ENCODE measurements at places on chromosomes 11 and 22. TPM values are rescaled to one million over a fixed set of nuclear protein-coding genes. Genes with fewer than 3 reads are reported as not detected.

DNA sequence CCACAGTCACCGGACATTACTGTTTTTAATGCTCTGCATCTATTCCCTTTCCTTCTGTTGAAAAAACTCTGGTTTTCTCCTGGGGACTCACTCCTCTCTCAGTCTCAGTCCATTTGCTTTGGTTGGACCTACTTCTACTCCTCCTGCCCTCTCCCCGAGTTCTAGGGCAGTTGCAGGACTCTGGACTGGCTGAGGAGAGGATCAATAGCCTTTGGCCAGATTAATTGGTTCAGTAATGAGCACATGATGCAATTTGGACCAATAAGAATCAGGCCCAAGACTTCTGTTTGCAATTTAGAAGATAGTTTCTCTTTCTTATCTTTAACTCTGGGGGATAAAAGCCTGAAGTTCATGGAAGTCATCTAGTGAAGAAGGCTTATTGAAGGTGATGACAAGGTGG lies 15.3 kb upstream of the TPH1 start:
- no peak for DNase-seq
- no peaks in the 10 kb centered on the region for H3K27me3 ChIP-seq
- H3K4me3 ChIP-seq: no peak overlapping the region
- no peaks in the 10 kb centered on the region for H3K4me1 ChIP-seq

DNA sequence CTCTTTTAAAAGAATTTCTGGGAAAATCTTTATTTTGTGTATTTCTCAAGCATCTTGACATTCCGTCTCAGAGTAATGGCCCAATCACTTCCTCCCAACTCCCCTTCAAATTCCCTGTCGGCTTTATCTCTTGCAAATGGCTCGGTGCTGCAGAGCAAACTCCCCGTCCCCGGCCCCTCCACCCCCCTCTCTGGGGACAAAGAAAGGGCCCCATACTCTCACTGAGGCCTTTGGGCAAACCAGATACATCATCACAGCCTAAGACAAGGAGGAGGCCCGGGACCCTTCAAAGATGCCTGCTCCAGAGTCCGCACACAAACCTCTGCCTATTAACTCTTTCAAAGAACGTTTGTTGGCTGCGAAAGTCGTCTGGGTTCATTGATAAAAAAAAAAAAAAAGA lies 3.9 kb upstream of the SMIM38 start:
- H3K27ac ChIP-seq: no peak overlapping the region
- no peaks in the 10 kb centered on the region for H3K27me3 ChIP-seq
- H3K36me3 ChIP-seq: no peaks in the 10 kb centered on the region
- no peaks in the 10 kb centered on the region for H3K4me1 ChIP-seq
- H3K4me3 ChIP-seq: no peak overlapping the region

Gene LRFN4
- total RNA-seq: 3.8 TPM

DNA sequence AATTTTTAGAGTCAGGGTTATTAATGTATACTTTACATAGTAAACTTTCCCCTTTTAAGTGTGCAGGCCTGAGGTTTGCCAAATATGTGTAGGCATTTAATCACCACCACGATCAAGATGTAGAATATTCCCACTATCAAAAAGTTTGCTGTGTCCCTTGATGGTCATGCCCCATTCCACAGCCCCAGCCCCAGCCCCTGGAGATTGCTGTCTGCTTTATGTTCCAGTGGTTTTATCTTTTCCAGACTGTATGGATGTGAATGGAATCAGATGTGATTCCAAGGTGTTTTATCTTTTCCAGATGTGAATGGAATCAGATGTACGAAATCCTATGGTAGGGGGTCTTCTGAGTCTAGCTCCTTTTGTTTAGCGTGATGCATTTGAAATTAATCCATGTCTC lies 93.1 kb upstream of the B3GAT1 start:
- no peak for DNase-seq
- no peaks in the 10 kb centered on the region for H3K27me3 ChIP-seq
- H3K4me3 ChIP-seq: no peak overlapping the region
- H3K27ac ChIP-seq: no peak overlapping the region
- no peaks in the 10 kb centered on the region for H3K4me1 ChIP-seq

Gene CCDC73
- 0.55 TPM for total RNA-seq

DNA sequence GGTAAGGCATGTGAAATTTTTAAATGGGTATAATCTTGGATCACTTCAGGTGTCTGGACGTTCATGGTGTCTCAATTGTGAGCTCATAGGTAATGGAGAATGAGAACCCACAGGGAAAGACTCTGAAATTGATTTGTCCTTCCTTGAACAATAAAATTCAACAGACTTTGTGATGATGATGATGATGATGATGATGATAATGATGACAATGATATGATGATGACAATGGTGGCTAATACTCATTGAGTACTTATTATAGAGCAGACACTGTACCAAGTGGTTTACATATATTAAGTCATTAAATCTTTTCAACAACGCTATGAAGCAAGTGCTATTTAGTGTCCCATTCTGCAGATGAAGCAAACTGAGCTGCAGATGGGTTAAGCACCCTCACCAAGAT lies 86.6 kb upstream of the BDNF start:
- H3K4me1 ChIP-seq: no peaks in the 10 kb centered on the region
- no peak overlapping the region for H3K4me3 ChIP-seq
- no peaks in the 10 kb centered on the region for H3K36me3 ChIP-seq
- DNase-seq: no peak

Gene C22orf39
- total RNA-seq: 48.7 TPM

Gene PDE3B
- 1.5 TPM for total RNA-seq

DNA sequence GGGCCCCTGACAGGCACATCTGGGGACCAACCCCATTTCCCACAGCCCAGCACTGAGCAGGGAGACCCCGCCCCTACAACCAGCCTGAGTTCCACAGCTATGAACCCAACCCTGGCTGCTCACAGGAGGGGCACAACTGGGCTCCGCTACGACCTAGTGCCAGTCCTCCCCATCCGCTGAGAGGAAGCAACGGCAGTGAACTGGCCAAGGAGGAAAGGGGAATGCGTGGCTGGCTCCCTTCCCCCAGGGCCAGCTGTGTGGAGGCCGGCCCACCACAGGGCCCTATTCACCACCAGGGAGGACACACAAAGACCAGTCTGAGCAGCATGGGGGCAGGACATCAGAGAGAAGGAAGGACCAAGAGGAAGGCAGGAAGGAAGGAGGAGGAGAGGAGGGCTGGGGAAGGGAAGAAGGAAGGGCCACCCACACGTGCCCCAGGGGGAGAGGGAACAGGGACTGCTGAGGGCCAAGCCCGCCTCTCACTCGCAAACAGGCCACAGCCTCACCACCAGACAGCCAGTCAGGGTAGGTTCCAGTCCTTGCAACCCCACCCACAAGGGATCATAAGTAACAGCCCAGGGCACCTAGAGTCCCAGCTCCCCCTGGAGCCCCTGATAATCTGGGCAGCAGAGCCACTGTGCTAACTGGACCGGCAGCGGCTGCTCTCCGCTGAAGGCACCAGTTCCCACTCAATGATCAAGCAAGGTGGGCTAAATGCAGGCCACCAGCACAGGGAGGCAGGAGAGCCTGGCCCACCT lies 8.5 kb upstream of the GAL3ST1 start:
- DNase-seq: no peak
- H3K4me3 ChIP-seq: no peak overlapping the region
- no peak overlapping the region for H3K27ac ChIP-seq
- no peaks in the 10 kb centered on the region for H3K27me3 ChIP-seq
- H3K36me3 ChIP-seq: no peaks in the 10 kb centered on the region
- H3K4me1 ChIP-seq: no peaks in the 10 kb centered on the region

GRCh38 chr22:48052621-48052890 lies 1290.1 kb downstream of the TBC1D22A start:
- H3K27ac ChIP-seq: no peak overlapping the region
- H3K4me3 ChIP-seq: no peak overlapping the region

GRCh38 chr11:69120096-69120875 lies 35.4 kb upstream of the SMIM38 start:
- no peak overlapping the region for H3K4me3 ChIP-seq
- no peak for DNase-seq
- no peaks in the 10 kb centered on the region for H3K36me3 ChIP-seq
- H3K27me3 ChIP-seq: no peaks in the 10 kb centered on the region
- no peaks in the 10 kb centered on the region for H3K4me1 ChIP-seq

Gene GDPD4
- total RNA-seq: not detected

DNA sequence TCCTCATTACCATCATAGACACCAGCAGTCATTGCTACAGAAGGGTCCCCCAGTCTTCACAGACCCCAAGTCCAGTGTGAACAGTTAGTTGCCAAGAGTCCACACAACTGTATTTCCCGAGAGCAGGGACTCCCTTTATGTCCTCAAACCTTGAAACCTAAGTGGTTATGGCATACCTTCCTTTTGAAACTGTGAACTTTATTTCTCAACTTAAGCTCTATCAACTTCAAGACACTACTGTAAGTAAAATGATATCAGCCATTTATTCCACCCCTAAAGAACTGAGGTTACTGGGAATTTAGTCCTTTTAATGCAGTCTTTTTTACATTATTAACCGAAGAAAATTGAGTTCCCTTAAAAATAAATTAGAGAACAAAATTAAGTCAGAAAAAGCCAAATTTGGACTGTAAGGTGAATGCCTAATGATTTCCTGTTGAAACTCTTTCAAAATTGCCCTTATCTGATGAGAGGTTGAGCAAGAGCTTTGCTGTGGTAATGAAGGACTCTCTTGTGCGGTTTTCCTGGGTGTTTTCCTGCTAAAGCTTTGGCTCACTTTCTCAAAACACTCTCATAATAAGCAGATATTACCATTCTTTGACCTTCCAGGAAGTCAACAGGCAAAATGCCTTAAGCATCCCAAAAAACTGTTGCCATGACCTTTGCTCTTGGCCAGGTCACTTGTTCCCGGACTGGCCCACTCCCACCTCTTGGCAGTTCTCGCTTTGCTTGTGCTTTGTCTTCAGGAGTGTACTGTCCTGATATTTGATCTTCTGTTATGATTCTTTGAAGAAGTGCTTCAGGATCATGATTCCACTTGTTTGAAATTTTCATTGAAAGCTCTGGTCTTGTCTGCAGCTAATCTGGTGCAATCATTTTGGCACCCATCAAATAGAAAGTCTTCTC lies 765.4 kb upstream of the ANO3 start:
- H3K27ac ChIP-seq: no peak overlapping the region
- H3K36me3 ChIP-seq: no peaks in the 10 kb centered on the region

Gene FZD4
- total RNA-seq: 47.4 TPM

- no peaks in the 10 kb centered on the region for H3K27me3 ChIP-seq
- peak overlapping the region; percentile 80 for H3K4me3 ChIP-seq
- H3K27ac ChIP-seq: peak overlapping the region; percentile 88
- no peaks in the 10 kb centered on the region for H3K4me1 ChIP-seq
- DNase-seq: no peak
Measured at GRCh38 chr11:43681401-43681942, 934 bp downstream of the HSD17B12 start.

Gene CDC45
- not detected for total RNA-seq

DNA sequence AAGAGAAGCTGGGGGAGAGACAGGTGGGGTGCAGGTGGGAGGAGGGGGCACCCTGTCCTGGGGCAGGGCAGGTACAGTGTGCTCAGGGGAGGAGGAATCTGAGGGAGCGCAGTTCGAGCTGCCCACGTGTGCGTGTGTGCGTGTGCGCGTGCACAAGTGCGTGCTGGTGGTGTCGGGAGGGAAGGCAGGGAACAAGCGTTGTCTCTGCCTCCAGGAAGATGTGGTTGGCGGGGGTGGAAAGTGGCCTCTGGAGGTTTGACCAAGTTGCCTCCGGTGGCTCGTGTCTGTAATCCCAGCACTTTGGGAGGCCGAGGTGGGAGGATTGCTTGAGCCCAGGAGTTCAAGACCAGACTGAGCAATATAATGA lies 49.9 kb upstream of the THY1 start:
- H3K27me3 ChIP-seq: no peaks in the 10 kb centered on the region
- no peaks in the 10 kb centered on the region for H3K36me3 ChIP-seq
- H3K4me3 ChIP-seq: no peak overlapping the region
- no peak overlapping the region for H3K27ac ChIP-seq

Gene TPCN2
- 54.6 TPM for total RNA-seq

DNA sequence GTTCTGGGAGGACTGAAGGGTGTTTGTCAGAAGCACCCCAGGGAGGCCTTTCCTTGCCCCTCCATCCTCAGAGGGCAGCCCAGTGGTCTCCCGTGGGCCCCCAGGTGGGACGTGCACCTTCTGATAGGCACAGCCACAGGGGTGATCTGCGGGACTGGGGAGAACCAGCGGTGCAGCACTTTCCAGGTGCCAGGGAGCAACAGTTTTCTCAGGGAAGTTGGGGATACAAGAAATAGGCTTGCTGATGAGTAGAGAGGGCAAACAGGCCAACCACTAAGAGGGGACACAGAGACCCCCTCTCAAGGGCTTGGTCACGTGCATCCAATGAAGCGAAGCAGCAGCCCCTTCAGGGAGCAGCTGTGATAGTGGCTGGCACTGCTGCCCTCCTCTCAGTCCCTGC lies 107.1 kb upstream of the BID start:
- no peaks in the 10 kb centered on the region for H3K36me3 ChIP-seq
- no peak for DNase-seq
- H3K27me3 ChIP-seq: no peaks in the 10 kb centered on the region
- no peaks in the 10 kb centered on the region for H3K4me1 ChIP-seq
- no peak overlapping the region for H3K27ac ChIP-seq

Gene TRIM51
- not detected for total RNA-seq

Gene CASP1
- total RNA-seq: 33.8 TPM

Gene OR51E1
- total RNA-seq: not detected

DNA sequence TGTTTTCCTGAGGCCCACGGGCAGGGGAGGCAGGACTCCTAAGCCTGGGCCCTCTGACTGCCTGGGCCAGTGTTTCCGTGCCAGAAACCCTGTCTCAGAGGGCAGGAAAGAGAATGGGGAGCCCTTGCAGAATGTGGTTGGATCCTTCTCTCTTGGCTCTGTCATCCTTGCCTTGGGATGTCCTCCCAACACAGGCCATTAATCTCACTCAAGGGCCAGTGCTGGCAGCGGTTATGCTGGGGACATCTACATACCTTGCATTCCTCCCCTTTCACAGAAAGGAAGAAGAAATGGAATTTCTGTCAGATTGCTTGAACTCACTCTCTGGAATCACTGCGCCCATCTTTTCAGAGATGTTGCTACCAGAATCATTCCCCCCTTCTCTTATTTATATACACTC lies 296.9 kb downstream of the KIRREL3 start:
- no peak overlapping the region for H3K27ac ChIP-seq
- H3K4me1 ChIP-seq: no peaks in the 10 kb centered on the region
- no peaks in the 10 kb centered on the region for H3K27me3 ChIP-seq
- no peak overlapping the region for H3K4me3 ChIP-seq
- no peaks in the 10 kb centered on the region for H3K36me3 ChIP-seq

DNA sequence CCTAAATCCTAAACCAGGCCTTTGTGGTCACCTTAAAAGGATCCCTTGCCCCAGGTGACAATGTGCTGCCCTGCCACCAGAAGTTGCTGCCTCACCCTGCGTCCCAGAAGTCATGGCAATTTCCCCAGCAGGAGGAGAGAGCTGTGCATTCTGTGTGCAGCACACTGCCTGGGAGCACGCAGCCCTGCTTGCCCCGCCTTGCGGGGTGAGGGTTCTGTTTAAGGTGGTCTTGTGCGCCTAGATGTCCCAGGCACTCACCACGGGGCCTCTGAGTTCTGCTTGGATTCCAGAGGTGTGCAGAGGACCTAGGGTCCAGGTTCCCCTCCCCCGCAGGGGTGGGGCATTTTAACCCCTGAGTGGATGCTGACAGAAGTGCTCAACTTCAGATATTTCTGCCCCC lies 95.0 kb downstream of the GRAMD1B start:
- H3K4me3 ChIP-seq: no peak overlapping the region
- H3K36me3 ChIP-seq: no peaks in the 10 kb centered on the region
- H3K27ac ChIP-seq: no peak overlapping the region

Gene PGA5
- not detected for total RNA-seq

- DNase-seq: no peak
- no peaks in the 10 kb centered on the region for H3K27me3 ChIP-seq
- H3K4me1 ChIP-seq: no peaks in the 10 kb centered on the region
- no peak overlapping the region for H3K4me3 ChIP-seq
- H3K27ac ChIP-seq: no peak overlapping the region
Measured at GRCh38 chr22:50708474-50708873, 29.5 kb upstream of the ACR start.

Data from uterus (tissue), 4 donors.